Effector CD8-positive, alpha-beta T cell (primary cell): ENCODE measurements at places on chromosomes 1 and 21.

- no peak for DNase-seq
These were observed 162.9 kb upstream of the GJB5 start for GRCh38 chr1:34591751-34592629.

DNA sequence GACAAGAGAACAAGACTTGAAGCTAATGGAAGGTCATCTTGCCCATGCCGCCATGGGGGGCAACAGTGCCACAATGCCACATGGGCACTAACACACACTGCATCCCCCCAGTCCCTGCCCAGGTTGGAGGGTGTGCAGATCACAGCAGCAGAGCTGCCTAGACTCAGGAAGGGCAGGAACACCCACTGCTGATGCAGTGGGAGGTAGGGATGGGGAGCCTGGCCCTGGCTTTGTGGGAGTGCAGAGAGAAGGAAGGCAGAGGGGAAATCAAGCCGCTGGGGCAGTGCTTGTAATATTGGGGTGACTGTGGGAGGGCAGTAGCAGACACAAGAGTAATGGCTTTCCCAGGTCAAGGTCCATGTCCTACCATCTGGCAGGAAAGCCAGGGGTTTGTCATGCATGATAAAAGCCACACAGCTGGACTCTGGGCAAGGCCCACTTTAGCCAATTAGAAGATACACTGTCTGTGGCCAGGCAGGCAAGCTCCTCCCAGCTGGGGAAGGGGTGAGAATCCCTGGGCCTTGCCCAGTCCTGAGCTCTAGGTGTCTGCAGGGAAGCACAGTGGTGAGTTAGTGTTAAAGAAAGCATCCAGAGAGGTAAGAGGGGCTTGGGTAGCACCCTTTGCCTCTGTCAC, 25.4 kb upstream of the MEF2D start:
- no peak for DNase-seq

GRCh38 chr21:20997311-20997635, 936 bp upstream of the NCAM2 start:
- no peak for DNase-seq

DNA sequence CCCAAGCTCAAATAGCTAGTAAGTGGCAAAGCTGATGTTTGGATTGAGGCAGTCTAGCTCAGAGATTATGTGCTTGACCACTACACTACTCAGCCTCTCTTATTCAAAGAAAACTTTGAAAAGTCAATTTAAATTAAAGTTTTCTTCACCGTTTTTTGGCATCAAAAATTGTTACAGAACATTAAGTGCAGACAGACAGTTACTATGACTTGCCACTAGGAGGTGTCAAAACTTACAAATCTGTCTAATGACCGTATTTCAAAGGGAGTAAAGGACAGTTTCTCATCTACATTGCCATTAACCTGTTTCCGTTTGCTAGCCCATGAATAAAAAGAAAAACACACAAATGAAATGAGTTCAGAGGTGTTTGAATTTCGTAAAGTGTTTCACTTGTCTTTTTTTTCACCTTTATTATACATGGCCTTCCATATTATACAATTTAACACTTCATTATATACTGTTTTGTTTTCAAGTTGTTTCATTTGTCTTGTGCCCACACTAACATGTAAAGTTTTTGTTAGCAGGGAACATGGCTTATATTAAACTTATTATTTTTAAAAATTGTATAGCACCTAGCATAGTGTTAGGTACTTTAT, 57.4 kb upstream of the MTF2 start:
- no peak for DNase-seq

GRCh38 chr1:111484391-111485026, 10.7 kb downstream of the C1orf162 start:
- no peak for DNase-seq

- no peak for DNase-seq
These were observed 53.0 kb downstream of the CRB1 start for GRCh38 chr1:197320991-197321531.

DNA sequence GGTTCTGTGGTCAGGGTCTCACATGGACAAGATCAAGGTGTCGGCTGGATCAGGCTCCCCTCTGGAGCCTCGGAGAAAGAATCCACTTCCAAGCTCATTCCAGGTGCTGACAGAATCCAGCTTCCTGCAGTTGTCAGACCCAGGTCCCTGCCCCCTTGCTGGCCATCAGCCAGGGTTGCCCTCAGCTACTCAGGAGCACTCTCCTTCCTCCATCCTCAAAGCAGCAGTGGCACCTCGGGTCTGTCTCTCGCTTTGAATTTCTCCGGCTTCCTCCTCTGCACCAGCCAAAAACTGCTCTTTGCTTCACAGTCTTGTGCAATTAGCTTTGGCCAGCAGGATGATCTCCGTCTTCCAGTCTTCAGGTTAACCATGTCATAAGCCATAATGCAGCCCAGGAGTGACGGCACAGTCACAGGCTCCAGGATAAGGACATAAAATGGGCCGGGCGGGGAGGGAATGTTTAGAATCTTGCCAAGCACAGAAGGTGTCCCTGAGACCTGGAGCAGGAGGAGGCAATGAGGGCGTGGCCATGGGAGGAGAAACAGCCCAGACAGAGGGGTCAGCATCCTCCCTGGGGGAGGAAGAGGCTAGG, 79.4 kb upstream of the SLC25A33 start:
- no peak for DNase-seq

DNA sequence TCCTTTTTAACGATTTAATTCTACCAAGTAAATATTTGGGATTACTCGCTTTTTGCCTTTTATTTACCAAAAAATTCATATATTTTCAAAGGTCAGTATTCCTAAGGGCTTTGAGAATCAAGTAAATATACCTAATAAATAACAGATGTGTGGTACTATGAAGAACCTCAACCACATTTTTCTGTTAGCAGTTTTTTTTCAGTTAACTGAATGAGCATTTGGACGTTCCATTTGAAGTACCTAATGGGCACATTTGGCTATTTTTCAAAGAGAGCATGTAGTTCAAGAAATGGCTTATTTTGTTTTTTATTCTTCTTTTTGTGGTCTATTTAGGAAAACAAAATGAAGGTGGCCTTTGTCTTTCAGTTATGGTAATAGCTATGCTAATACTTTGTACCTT, 253.0 kb downstream of the GPR52 start:
- no peak for DNase-seq

- no peak for DNase-seq
These were observed 126.2 kb downstream of the FGGY start for GRCh38 chr1:59422921-59423575.

GRCh38 chr1:22969304-22969709, 3.4 kb downstream of the LACTBL1 start:
- no peak for DNase-seq

DNA sequence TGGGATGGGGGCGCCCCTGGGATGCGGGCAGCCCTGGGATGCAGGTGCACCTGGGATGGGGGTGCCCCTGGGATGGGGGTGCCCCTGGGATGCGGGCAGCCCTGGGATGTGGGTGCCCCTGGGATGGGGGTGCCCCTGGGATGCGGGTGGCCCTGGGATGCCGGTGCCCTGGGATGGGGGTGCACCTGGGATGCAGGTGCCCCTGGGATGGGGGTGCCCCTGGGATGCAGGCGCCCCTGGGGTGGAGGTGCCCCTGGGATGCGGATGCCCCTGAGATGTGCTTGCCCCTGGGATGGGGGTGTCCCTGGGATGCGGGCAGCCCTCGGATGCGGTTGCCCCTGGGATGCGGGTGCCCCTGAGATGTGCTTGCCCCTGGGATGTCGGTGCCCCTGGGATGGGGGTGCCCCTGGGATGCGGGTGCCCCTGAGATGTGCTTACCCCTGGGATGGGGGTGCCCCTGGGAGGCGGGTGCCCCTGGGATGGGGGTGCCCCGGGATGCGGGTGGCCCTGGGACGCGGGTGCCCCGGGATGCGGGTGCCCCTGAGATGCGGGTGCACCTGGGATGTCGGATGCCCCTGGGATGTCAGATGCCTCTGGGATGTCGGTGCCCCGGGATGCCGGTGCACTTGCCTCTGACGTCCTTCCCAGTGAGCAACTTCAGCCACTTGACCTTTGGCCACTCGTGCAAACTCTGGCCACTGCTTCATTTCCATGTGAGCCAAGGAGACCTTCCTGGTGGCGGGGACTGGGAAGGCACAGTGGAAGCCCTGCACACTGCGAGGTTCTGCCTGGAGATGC, 37.3 kb upstream of the SLC19A1 start:
- DNase-seq, result no peak

DNA sequence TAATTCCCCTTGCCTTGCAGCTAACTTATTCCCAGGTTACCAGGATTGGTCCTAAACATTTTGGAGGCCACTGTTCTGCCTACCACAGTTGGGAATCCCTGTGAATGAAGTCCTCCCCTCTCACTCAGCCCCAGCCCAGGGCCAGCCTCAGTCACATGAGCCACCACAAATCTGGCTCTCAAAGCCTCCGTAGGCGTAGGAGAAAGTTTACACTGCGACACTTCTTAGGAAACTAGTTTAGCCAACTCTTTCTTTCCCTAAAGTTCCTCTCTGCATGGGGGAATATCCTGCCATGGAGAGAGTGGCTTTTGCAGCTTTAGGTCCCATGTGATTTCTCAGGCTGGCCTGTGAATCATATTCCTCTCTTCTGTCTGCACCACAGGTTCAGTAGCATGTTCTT, 45.7 kb upstream of the ETV3 start:
- no peak for DNase-seq

DNA sequence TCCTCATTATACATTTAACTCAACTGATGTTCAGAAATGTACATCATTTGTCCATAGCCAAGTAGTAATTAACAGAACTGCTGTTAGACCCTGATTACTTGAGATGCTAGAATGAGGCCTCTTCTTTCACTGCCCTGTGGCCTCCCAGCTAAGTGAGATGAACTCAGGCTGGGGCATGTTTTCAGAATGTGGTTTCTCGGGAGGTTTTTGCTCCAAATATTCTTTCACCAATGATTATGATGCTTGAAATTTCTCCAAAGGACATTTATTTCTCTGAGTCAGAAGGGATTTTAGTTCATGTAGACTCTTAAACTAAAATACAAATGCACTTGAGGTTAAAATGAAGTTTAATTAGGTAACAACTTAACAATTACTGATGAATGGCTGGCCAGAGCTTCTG, 34.6 kb upstream of the ADAMTS5 start:
- no peak for DNase-seq

DNA sequence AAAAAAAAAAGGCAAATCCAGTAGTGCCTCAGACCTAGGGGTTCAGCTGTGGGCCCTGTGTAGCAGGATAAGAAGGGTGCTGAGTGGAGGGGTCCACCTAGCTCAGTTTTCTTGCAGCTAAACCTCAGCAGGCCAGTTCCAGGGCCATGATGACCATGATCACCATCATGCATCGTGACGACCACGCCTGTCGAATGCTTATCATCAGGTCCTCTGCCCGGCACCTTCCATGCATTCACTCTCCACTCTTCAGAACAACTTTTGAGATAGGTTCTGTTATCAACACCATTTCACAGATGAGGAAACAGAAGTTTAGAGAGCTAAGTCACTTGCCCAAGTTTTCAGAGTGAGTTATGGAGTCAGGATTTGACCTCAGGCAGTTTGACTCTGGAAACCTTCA, 54.9 kb downstream of the ACBD3 start:
- no peak for DNase-seq

- peak; percentile 20 for DNase-seq
These were observed 4.9 kb upstream of the TNFRSF1B start for GRCh38 chr1:12161662-12162458.

- DNase-seq, result no peak
These were observed 96.7 kb upstream of the GADD45A start for GRCh38 chr1:67588178-67588855.

DNA sequence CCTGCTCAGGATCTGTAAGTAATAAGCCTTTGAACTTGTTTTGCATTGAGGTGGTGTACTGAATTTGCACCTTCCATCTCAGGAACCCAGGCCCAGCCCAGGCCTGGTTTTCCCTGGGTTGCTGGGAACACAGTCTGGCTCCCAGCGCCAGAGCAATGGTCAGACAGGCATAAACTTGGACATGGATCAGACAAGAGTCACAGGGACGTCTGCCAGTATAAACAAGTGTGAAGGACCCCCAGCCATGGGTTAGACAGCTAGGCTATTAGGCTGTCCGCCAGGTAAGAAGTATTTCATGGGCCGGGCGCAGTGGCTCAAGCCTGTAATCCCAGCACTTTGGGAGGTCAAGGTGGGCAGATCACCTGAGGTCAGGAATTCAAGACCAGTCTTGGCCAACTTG, 5.5 kb downstream of the IFNLR1 start:
- no peak for DNase-seq

DNA sequence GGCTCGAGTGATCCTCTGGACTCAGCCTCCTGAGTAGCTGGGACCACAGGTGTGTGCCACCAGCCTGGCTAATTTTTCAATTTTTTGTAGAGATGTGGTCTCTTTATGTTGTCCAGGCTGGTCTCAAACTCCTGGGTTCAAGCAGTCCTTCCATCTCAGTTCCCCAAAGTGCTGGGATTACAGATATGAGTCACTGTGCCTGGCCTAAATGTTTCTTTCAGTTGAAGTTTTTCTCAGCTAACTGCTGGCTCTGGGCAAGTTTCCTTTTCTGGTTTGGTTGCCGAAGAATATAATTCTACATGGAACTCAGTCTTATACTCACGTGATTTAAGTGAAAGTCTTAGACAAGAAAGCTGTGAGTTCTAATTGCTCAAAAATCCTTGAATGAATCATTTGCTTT, 57.0 kb downstream of the SASS6 start:
- DNase-seq, result no peak

- DNase-seq, result no peak
These were observed 1.6 kb upstream of the ENO1 start for GRCh38 chr1:8879922-8880676.

DNA sequence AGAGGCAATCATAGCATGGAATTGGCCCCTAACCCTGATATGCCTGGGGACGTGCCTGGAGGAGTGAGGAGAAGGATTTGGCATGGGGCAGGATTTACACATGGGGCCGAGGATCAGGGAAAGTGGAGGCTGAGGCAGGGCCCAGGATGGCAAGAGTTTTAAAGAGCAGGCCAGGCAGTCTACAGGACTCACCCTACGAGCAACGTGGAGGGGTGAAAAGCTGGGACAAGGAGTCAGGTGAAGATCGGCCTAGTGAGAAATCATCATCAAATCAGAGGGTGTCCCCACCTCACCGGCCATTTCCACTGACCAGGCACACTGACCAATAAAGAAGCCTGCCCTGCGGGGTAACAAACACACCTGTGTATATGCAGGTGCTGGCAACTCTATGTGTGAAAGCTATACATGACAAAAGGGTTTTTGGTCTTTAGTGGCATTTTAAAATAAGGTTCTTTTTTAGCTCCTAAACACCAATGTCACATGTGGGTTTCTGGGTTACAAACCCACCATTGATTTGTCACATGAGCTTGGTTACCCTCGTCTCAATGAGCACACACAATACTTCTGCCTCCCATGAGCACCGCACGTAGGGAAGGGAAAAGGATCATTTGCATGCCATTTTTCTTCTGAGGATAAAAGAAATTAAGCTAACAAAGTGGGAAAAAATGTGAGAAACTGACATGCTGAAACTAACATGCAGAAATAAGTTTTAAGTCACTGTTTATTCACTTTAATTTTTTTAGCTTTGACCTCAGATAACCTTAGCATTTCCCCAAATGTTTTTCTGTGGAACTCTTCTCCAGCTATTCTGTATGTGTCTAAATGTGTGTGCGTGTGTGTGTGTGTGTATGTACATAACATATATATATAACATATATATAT, 168.1 kb upstream of the EDN2 start:
- no peak for DNase-seq

GRCh38 chr1:92482665-92483609, 3.8 kb downstream of the GFI1 start:
- DNase-seq, result no peak
